Pulmonary artery endothelial cell (primary cell): ENCODE measurements at places on chromosomes 3 and 15. TPM values are rescaled to one million over a fixed set of nuclear protein-coding genes. Genes with fewer than 3 reads are reported as not detected.

The AP3B2 gene
- total RNA-seq = not detected in 2 replicates

DNA sequence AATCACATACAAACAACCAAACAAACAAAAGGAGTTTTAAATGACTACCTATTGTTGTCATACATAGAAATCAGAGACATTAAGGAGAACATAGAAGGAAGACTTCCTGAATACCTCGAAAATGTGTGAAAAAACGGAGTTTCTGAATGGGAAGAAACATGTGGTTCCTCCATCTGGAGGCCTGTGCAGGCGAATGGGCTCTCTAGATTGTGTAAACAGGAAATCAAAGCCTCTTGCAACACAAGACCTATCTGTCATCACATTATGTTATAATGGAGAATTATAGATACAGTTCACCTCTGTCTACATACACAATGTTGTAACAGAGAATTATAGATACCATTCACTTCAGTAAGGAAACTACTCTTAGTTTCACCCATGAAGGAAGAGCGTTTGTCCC, 44.1 kb downstream of the RUBCN start:
- peak; percentile 13 for DNase-seq

The LYSMD2 gene
- 11.0 and 16.1 TPM in 2 replicates for total RNA-seq

The MCF2L2 gene
- 0.53 and 1.2 TPM in 2 replicates for total RNA-seq

The ATP13A5 gene
- total RNA-seq = not detected in 2 replicates

- DNase-seq = no peak
Observed at GRCh38 chr15:39298271-39298962, 282.5 kb upstream of the THBS1 start.
